DMS153 (cell line): ENCODE measurements at places on chromosomes 1 and 21.

GRCh38 chr1:225476538-225476988 is 48.7 kb upstream of the LBR start:
- DNase-seq: no peak

DNA sequence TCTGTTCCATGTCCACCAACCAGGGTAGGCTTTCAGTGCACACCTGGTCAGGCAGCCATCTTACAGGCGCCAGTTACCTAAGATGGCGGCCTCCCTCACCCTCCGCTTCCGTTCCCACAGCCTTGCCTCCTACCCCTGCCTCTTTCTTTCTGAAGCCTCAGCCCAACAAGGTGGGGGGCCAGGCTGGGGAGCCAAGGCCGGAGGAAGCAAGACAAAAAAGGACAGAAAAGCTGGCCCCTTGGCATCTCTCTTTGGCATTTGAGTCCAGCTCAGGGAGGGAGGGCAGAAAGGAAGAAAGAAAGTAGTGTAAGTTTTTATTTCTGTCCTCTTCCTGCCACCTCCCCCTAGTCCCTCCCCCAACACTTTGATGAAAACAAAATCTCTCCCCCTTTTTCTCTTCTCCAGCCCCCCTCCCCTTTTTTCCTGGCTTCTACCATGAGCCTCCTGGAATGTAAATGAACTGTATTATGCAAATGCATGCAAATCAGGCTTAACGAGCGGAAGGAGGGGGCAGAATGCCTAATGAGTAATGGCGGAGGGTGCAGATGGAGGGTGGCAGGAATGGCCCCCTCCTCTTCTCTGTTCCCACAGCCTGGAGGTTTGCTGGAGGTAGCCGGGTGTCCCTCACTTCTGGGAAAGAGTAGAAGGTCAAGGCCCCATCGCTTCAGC is 43.8 kb downstream of the RHBG start:
- DNase-seq: no peak

- peak; percentile 46 for DNase-seq
These were observed 99.2 kb downstream of the LHX8 start for GRCh38 chr1:75233302-75233929.

GRCh38 chr1:75861831-75862230 is 65.1 kb downstream of the MSH4 start:
- DNase-seq: no peak

DNA sequence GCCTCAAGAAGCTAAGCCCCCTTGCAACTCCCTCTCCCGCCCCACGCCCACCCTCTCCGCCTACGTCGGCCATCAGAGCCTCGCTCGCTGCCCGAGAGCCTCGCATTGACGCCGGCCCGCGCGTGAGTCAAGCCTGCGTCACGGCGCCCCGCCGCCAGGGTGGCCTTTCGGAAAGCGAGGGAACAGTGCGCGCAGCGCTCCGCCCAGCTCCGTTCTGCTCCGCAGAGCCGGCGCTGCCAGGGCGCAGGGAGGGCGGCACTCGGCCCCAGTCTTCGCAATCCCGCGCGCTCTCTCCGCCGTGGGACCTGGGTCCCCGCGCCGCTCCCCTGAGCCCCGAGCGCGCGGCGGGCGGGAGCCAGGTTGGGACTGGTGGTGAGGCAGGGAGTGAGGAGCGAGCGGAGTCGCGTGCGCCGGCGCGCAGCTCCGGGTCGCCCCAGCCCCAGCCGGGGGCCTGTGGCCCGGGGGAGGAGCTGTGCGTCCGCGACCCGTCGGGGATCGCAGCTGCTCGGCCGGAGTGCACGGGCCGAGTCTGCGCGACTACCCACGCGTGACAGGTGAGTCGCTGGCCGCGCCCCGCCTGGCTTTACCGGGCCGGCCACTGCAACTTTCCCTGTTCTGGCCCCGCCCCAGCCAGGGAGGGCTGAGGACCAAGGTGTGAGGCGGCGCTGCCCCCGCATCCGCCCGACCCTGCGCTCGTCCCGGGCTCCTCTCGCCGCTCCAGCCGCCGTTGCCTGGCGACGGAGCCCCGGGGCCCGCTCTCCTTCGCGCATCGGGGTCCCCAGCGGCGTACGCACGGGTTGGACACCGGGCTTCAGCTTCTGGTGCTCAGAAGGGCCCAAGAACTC is at the start of gene SLC6A17:
Gene SLC6A17 (plus strand): TSS at position 165 of the 845 bp plus-strand sequence. CDS start 16,436 bp downstream, outside the sequence.
- no peak for DNase-seq

GRCh38 chr1:109657970-109658369 is 2.1 kb downstream of the GSTM4 start:
- no peak for DNase-seq

DNA sequence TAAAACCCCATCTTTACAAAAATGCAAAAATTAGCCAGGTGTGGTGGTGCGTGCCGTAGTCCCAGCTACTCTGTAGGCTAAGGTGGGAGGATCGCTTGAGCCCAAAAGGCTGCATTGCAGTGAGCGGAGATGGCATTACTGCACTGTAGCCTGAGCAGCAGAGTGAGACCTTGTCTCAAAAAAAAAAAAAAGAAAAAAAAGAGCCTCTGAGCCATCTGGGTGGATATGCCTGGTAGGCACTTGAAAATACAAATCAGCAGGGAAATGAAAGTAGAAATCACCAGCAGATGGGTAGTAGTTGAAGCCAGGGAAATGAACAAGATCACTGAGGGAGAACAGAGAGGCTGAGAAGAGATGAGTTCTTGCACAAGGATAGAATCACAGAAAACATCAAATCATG is 131.0 kb upstream of the HMCN1 start:
- no peak for DNase-seq

GRCh38 chr1:53733975-53734649 is 4.9 kb downstream of the GLIS1 start:
- DNase-seq: no peak
